ENCODE measurements at places on chromosomes 7 and 10. TPM values are rescaled to one million over a fixed set of nuclear protein-coding genes. Genes with fewer than 3 reads are reported as not detected.

The DPP6 gene
- not detected for total RNA-seq

- no peak for DNase-seq
Observed at GRCh38 chr10:93580828-93581227, 14.4 kb downstream of the FFAR4 start.

GRCh38 chr7:100372256-100372655 lies 1.0 kb upstream of the PILRA start:
- no peak for DNase-seq

The TCAF2 gene
- total RNA-seq: 2.7 TPM

The C10orf90 gene
- total RNA-seq: 0.19 TPM

- no peak for DNase-seq
Observed at GRCh38 chr10:16583382-16583781, 61.7 kb upstream of the C1QL3 start.

DNA sequence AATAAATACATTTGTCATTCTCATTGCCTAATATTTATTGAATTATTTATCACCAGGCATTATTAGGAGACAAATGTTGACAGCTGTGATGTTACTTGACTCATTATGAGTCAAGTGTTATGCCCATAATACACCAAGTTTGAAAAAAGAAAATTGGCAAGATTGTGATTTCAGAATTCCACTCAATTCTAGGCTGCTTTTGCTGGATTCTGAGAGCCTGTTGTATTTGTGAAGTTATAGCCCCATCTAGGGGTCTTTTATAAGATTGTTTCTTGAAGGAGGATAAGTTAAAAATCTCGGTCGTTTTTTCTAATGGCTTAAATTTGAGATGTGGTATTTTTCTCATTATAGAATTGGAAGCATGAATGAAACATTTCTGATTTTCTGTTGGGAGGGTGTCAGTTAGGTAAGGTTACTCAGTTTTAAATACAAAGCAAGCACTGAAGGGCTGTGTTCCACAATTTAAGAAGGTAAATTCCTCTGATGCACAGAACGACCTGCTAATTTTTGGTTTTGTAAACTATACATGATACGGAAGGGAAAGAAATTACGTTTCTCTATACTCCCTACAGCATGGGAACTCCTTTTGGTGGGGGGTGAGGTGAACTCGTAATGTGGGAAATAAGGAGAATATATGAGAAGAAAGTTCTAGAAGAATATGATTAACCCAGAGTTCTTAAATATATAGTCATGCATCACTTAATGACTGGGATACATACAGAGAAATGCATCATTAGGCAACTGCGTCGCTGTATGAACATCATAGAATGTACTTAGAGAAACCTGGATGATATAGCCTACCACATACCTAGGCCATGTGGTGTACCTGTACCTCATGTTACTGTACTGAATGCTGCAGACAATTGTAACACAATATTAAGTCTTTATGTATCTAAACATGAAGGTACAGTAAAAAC lies 2.6 kb downstream of the STK31 start:
- DNase-seq: peak; percentile 60

- DNase-seq: no peak
Observed at GRCh38 chr7:4657640-4658417, 24.3 kb upstream of the FOXK1 start.

- DNase-seq: no peak
Observed at GRCh38 chr7:152489044-152489443, 53.2 kb upstream of the KMT2C start.

GRCh38 chr7:10696064-10696463 lies 277.6 kb upstream of the PHF14 start:
- no peak for DNase-seq

DNA sequence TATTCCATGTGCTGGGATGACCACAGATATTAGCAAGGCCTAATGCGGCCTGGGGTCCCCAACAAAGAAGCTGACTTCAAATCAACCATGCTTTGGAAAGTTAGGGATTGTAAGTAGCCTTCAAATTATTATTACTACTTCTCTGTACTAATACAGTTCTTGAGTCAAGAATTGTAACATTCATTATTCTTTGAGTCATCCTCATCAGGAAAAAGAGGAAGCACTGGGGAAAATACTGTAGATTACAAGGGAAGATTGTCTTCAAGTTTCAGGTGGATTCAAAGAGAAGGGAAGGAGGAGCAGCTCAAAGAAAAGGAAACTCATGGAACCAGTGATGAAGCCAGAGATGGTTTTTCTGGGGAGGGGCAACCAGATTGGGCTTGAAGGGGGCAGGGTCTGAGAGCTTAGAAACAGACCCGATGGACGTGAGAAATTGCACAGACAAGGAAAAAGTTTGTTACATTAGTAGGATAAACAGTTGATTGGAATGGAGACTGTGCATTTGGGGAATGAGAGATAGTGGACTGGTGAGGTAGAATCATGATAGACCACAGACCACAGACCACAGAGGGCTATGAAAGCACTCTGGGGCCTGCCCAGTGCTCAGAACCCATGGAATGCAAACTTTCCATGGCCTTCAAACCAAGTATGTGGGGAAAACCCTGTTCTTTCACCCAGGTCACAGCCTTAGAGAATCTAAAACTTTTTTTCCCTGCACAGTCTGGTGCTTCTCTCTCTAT lies 209.9 kb downstream of the ZNF365 start:
- DNase-seq: peak; percentile 87

- DNase-seq: no peak
Observed at GRCh38 chr7:135827391-135827790, 78.8 kb upstream of the FAM180A start.

GRCh38 chr7:89666136-89666835 lies 488.0 kb upstream of the STEAP1 start:
- no peak for DNase-seq

Data from H4 (cell line).